ENCODE measurements at places on chromosomes 7 and 10.

- DNase-seq = no peak
Measured at GRCh38 chr7:20220921-20221547, 3.9 kb upstream of the MACC1 start.

- DNase-seq = no peak
Measured at GRCh38 chr10:27986821-27987220, 12.1 kb downstream of the ODAD2 start.

DNA sequence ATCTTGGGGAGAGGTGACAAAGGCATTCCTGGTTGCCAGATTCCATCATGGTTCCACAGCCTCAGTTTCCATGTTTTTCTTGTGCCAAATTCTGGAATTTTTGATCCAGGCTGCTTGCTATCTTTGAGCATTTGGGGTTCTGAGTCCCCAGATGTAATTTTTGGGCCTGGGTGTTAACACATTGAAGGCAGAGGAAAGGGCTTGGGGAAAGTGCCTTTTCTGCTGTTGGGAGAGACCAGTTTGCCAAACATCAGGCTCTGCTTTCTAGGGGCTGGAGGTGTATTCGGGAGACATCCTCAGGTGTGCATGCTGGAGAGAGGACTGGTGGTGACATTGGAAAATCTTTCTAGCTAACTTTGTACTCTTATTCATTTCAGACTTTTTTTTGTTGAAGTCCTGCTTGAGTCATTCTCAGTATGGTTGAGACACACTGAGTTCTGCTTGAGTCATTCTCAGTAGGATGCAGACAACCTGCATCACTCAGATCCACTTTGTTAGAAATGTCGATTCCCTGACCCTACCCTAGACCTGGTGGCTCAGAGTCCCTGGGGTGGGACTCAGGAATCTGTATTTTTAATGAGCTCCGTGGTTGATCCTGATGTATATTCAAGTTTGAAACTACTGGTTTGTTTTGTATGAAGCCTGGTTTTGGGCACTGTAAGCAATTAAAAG lies 101.0 kb downstream of the LRMDA start:
- no peak for DNase-seq

DNA sequence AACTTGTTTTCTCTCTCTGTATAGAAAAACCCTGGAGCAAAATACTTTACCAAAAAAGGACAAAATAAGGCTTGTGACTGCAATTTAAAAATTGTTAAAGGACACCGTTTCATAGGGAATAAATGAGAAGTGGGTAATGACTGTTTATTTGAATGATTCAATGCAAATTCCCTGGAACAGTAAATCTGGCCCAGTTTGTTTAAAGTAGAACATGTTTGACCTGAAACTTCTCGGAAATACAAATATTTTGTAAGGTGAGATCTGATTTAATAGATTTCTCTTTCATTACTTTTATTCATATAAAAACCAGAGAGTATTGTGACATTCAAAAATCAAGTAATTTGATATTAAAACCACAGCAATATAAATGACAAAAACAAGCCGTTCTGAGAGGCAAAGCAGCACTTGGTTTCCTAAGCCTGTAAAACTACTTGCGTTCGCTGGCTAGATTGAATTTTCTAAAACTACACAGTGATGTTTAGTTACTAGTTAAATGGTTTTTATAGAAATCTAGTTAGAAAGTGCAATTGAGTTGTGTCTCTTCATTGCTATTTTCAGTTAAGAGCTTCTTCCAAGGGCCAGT lies 76.8 kb upstream of the PITRM1 start:
- no peak for DNase-seq

DNA sequence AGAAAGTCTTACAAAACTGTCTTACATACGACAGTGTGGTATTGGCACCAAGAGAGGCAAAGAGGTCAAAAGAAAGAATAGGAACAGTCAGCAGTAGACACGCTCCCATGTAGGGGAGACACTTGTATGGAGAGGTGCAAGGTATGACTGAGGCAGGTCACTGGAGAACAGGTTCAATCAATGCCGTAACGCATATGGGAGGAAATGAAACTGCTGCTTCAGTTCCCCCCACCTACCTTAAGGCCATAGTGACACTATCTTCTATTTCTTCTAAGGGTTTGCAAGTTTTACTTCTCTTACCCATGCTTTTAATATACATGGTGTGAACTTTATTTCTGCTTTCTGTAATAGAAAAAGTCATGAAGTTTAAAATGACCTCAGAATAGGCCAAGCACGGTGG lies 5.5 kb upstream of the PITRM1 start:
- no peak for DNase-seq

DNA sequence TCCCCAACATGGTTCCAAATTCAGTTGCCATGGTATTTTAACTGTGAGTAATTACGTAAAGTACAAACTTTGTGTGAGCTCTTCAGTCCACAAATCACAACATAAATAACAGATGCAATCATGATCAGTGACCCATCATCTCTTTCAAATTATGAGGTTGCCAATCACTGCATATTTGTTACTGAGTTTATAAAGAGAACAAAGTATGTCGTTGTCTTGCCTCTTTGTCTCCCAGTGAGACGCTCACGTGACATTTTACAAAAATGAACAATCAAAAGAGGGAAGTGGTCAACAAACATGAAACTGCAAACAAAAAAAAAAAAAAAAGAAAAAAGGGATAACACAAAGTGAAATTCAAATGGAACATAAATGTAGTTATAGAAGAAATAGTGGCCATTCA lies 122.7 kb upstream of the PDSS1 start:
- no peak for DNase-seq

- no peak for DNase-seq
Measured at GRCh38 chr7:25758559-25758958, 393.4 kb upstream of the NFE2L3 start.

GRCh38 chr10:92177546-92177945 lies 113.3 kb downstream of the CPEB3 start:
- DNase-seq = no peak

DNA sequence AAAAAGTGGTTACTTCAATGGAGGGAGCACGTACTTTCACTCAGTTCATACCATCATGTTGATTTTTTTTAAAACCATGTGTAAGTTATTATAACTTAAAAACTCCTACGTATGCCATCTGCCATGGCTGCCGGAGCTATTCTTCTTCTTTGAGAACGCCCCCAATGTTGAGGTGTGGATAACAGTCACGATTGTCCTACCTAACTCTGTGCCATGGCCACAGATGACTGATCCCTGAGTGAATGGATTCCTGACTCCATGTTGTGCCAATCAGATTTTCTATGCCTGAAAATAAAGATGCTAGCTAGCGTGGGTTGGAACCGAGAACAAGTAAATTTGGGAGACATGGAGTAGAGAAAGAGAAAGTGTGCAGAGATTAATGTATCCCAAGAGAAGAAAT lies 5.3 kb downstream of the MCMBP start:
- no peak for DNase-seq

DNA sequence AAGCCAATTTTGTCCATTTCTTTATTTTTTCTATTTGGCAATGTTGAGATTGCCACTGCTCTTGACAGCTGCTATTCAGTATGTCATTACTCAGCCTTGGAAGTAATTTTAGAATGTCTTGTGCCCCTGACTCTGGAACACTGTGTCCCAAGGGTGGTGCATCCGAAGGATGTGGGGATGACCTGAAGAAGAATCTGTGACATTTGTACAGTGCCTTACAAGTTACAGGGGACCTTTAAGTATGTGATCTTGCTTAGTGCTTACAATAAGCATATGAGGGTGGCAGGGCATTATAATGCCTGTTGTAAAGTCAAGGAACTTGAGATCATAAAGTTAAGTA lies 239.5 kb downstream of the REEP3 start:
- no peak for DNase-seq

GRCh38 chr10:23439452-23439960 lies 631 bp downstream of the OTUD1 start:
- no peak for DNase-seq

GRCh38 chr7:113456533-113456932 lies 338.2 kb upstream of the SMIM30 start:
- no peak for DNase-seq

- DNase-seq = no peak
Measured at GRCh38 chr10:50501478-50501877, 122.3 kb downstream of the SGMS1 start.

- no peak for DNase-seq
Measured at GRCh38 chr7:2459674-2460073, 16.5 kb downstream of the GRIFIN start.

GRCh38 chr7:96121752-96122151 lies 200.1 kb downstream of the SLC25A13 start:
- no peak for DNase-seq

DNA sequence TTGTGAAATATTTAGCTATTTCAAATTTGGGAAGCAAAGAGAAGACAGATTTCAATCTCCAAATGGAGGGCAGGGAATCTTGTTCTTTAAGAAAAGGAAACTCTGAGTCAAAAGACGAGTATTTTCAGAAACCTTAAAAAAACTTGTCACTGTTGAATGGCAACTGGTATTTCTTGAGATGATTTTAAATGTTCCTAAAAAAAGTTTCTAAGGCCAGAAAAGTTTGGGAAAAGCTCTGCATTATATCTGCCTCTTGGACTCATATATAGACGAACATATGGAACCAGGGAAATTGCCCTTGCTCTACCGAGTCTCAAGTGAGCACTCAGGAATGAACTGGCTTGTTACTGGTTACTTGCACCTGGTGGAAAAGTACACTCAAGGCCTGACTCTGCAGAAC lies 69.5 kb downstream of the ADAM22 start:
- no peak for DNase-seq

DNA sequence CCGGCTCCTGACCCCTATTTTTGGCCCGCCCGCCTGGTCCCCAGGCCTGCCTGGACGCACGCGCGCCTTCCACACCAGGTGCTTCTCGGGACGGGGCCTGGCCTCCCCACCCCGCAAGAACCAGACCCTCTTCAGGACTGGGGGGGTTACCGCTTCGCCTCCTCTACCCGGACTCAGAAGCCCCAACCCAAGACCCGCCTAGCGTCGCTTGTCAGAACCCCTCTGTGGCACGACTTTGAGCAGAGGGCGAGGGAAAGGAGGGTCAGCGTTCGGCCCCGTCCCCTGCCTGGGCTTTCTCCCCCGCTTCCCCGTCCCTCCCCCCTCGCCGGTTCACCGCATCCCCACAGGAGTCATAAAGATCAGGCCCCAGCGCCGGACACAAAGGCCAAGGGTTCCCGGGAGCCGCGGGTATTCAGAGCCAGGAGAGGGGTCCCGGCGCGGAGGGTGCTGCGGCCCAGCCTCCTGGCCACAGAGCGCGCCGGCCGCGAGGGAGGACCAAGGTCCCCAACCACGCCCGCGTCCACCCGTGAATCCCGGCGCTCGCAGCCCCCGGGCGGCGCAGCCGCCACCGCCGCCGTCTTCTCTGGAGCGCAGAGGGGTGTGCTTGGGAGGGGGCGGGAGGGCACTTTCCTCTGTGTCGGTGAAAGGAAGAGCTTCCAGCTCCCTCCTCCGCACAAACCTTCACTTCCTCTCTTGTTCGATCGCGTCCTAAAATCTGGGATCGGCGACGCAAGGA lies 351.9 kb downstream of the DNAJB6 start:
- no peak for DNase-seq

GRCh38 chr10:99975106-99975829 lies 34.5 kb downstream of the DNMBP start:
- no peak for DNase-seq

GRCh38 chr7:74464931-74465886 lies 11.5 kb downstream of the GTF2IRD1 start:
- peak; percentile 84 for DNase-seq

- no peak for DNase-seq
Measured at GRCh38 chr7:91357379-91357778, 93.1 kb downstream of the FZD1 start.

- no peak for DNase-seq
Measured at GRCh38 chr10:689452-690371, at the start of gene DIP2C. TSS of gene DIP2C (minus strand) at chr10:689668. CDS start at chr10:689578, 90 bp downstream.

DNA sequence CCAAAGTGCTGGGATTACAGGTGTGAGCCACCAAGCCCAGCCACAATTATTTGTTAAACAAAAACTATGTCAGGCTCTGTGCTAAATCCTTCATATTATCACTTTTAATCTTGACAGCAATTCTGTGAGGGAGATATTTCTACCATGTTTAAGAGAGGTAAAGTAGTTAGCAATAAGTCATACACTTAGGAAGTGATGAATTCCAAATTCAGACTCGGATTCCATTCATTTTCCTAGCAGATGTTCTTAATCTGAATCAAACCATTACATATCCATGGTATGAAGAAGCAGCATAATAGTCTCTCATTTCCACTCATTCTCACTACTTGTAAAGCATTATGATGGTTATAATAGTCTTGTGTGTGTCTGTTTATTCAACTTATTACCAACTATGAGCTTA lies 2.9 kb upstream of the CD36 start:
- no peak for DNase-seq

DNA sequence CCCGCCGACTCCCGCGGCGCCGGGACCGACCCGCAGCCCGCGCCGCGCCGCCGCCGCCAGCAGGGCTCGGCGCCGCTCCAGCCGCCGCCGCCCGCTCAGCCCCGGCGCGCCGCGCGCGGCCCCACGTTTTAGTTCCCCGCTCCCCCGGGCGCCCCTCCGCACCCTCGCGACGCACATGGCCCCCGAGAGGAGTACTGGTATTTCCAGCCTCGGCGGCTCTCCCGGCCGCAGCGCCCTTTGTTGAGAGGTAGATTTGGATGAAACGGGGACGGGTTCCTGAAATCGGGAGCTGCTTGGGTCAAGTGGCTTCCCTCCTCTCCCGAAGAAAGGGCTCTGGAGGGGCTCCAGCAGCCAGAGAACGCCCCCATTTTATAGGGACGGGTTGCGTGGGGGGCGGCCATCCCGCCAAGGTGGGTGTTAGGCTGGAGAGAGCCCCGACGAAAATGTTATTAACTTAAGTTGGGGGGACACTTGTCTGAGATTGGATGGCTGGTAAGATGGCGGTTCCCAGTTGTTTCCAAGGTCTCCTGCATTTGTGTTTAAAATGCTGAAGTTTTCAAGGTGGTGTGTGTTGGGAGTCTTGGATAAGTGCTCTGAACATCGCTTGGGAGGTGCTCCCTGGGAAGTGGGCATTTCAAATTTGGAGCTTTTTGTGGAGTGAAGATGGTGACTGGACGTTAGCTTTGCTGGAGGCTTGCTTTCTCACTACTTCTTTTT lies 1.2 kb downstream of the BMI1 start:
- DNase-seq = peak; percentile 47

DNA sequence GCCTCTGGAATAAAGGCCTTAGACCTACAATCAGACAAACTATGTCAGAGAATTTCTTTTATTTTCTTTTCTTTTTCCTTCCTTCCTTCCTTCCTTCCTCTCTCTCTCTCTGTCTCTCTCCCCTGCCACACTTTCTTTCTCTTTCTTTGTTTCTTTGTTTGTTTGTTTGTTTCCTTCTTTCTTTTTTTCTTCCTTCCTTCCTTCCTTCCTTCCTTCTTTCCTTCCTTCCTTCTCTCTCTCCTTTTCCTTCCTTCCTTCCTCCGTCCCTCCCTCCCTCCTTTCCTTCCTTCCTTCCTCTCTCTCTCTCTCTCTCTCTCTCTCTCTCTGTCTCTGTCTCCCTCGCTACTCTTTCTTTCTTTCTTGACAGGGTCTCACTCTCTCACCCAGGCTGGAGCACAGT lies 242.6 kb downstream of the GATA3 start:
- DNase-seq = no peak
